ENCODE measurements at places on chromosomes 13 and 19.

- no peak for DNase-seq
Measured at GRCh38 chr13:77230560-77230959, 96.3 kb downstream of the MYCBP2 start.

- no peak for DNase-seq
Measured at GRCh38 chr13:51524312-51524711, 60.0 kb upstream of the WDFY2 start.

- DNase-seq: no peak
Measured at GRCh38 chr19:31109636-31110035, 239.6 kb downstream of the TSHZ3 start.

GRCh38 chr13:67635754-67636153 lies 405.6 kb upstream of the PCDH9 start:
- DNase-seq: no peak

- peak; percentile 31 for DNase-seq
Measured at GRCh38 chr19:35264268-35265125, 4.3 kb upstream of the USF2 start.

DNA sequence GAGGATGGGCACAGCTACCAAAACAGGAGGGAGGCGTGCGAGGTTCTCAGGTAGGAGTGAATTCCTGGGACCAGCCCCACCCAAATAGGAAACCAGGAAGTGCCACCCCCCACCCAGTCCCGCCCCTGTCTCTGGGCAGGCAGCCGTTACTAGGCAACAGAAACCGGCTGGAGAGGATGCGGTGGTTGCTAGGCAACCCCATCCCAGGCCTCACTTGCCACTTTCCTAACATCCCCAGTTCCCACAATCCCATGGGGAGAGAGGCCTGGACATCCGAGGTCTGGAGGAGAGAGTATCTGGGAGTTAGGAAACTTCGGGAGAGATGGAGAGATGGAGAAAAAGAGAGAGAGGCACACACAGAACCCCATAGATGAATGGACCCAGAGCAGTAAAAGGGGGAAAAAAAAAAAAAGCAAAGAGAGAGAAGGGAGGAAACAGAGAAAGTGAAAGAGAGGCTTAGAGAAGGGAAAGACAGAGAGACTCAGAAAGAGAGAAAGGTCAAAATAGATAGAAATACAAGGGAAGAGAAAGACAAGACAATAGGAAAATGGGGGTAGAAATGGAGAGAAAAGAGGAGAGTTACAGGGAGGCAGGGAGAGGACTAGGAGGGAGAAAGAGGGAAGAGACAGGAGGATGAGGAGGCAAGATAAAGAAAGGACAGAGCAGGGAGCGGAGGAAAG lies 3.8 kb downstream of the GRIK5 start:
- no peak for DNase-seq

- no peak for DNase-seq
Measured at GRCh38 chr19:6055013-6055795, 55.1 kb downstream of the RFX2 start.

DNA sequence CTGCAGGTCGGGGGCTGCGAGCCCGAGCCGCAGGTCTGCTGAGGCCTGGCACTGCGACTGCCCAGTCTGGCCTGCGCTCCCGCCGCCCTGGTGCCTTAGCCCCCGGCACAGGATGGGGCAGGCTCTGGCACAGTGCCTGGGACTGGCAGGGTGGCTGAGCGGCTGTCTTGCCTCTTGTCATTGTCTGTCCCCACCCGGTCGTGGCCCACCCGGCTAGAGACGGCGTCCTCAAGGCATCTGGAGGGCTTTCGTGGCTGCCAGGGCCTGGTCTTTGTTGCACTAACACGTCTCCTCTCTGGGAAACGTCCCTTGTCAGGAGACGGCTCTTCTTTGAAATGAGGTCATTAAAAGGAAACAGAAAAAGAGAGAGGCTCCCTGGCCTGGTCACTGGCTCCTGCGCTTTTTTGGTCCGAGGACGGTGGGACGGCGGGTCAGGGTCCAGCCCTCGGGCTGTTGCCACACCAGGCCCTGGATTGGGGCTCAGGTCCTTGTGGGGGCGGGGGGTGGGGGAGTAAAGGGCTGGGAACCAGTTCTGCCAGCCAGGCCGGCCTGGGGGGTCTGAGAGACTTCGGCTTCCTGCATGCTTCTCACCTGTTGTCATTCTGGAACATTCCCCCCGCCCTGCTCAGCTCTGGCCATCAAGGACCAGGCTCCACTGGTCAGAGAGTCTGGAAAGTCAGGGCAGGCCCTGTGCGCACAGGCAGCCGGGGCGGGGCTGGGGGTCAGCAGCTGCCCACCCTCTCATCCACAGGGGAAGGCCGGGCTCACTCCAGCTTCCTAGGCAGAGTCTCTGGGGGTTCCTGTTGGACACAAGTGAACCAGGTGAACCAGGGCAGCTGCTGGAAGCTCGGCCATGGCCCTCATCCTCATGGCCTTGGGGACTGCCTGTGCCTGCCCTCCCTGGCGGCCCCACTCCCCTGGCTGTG lies 6.2 kb upstream of the ZNF554 start:
- no peak for DNase-seq

DNA sequence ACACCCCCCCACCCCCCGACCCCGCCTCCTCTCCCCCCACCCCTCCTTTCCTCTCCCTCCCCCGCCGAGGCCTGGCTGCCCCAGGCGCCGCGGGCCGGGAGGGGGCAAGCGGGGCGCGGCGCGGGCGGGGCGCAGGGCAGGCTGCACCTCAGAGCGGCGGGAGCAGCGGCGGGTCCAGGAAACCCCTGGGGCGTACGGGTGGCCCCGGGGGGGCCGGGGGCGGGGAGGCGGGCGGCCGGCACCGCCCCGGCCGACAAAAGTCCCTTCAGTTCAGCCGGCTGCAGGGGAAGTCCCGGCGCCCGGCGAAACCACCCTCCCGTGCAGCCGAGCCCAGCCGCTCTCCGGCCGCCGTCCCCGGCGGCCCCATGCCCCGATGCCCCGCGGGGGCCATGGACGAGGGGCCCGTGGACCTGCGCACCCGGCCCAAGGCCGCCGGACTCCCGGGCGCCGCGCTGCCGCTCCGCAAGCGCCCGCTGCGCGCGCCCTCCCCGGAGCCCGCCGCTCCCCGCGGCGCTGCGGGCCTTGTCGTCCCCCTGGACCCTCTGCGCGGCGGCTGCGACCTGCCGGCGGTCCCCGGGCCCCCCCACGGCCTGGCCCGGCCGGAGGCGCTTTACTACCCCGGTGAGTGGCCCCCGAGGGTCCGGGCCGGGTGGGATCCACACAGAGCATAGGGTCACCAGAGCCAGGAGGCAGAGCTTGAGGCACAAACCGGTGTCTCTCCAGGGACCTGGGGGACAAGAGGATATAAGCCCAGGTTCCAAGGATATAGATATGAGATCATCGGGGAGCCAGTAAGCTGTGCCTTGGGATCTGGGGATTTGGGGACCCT lies at the start of gene BCL3:
Gene BCL3, plus strand, starts transcription at position 283 of the 829 bp plus-strand sequence. Its CDS starts 83 bp downstream, at position 366.
- DNase-seq: peak; percentile 80

DNA sequence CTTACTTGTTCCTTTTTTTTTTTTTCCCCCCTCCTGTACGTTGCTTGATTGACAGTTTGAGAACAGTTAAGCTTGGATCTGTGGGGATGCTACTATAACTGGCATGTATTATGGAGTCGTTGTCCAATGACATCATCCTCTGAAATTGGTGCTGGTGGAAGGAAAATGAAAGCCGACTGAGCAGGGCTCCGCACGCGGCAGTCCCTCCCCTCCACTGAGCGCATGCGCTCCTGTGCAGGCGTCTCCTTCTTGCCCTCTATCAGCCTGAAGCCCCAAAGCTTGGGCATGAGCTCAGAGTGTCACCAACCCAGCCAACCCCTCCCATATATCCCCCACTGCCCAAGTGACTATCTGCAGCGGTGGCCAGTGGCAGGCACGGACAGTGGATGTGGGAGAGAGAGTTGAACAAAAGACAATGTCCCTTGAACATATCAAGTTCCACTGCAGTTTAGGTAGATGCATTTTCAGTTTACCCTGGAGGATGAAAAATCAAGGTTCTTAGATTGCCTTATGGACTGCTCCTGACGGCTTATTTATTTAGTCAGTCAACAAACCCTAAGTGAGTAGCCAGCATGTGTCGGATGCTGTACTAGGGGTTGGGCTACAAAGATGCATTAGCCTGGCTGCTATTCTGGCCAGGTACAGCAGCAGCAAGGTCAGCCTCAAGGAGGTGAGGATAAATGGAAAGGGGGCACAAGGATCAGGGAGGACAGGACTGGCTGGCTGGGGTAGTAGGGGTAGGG lies 20.8 kb downstream of the MBNL2 start:
- no peak for DNase-seq

- no peak for DNase-seq
Measured at GRCh38 chr19:17092696-17093095, 17.1 kb downstream of the MYO9B start.

GRCh38 chr19:9323557-9323918 lies 441 bp upstream of the ZNF559 start:
- peak; percentile 73 for DNase-seq

- DNase-seq: peak; percentile 75
Measured at GRCh38 chr19:16285769-16286498, 38.7 kb upstream of the KLF2 start.

- no peak for DNase-seq
Measured at GRCh38 chr19:41219924-41220567, 1.0 kb downstream of the AXL start.

- no peak for DNase-seq
Measured at GRCh38 chr13:97978651-97979050, 25.2 kb downstream of the IPO5 start.

- no peak for DNase-seq
Measured at GRCh38 chr13:39876258-39876657, 220.8 kb downstream of the COG6 start.

GRCh38 chr13:43822969-43823368 lies 36.2 kb upstream of the ENOX1 start:
- DNase-seq: no peak

DNA sequence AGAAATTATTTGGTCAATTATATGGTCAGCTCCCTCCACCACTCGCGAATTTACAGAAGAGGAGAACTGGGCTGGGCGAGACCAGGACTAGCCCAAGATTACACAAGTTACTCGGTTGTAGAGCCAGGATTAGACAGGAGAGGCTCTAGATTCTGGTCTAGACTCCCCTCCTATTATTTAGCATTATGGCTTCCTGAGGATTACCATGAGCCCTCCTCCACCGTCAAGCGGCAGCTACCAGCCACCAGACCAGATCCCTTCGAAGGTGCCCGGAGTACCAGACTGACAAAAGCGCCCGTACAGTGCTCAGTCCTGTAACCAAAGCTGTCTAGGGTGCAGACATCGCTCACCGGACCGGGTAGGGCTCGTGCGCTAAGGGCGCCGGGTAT lies 497 bp upstream of the MLNR start:
- no peak for DNase-seq

Measured in CD14-positive monocyte (primary cell).